ENCODE measurements at places on chromosomes 4 and X. TPM values are rescaled to one million over a fixed set of nuclear protein-coding genes. Genes with fewer than 3 reads are reported as not detected.

Gene TACC3
- total RNA-seq: 9.6 TPM

- DNase-seq: no peak
Measured at GRCh38 chrX:134547047-134547679, 87.2 kb downstream of the HPRT1 start.

Gene PAGE3
- not detected for total RNA-seq

- no peak for DNase-seq
Measured at GRCh38 chrX:129773649-129774458, 5.9 kb upstream of the SASH3 start.

- DNase-seq: no peak
Measured at GRCh38 chrX:139982856-139983255, 17.5 kb upstream of the CXorf66 start.

GRCh38 chr4:138341739-138342415 lies 99.7 kb upstream of the SLC7A11 start:
- no peak for DNase-seq

Gene HTN3
- total RNA-seq: not detected

Gene FAM241A
- 9.0 TPM for total RNA-seq
